ENCODE measurements at places on chromosomes 1 and 21. TPM values are rescaled to one million over a fixed set of nuclear protein-coding genes. Genes with fewer than 3 reads are reported as not detected.

GRCh38 chr1:190858140-190858539, 380.5 kb upstream of the BRINP3 start:
- no peak for ATAC-seq

DNA sequence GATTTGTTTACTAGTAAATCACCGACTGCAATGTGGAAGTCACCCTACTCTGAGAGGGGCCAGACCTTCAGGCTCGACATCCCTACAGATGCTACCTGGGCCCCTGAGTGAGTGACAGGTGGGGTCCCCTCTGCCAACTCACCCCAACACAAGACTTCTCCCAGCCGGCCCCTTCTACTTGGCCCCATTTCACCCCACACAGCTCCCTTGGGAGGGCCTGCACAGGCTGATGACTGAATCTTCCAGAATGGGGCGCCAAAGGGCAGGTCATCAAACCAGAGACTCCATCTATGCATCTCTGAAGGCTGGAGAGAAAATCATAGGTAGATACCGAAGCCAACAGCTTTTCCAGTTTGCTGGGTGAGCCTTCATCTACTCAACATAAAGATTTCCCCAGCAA, 9.4 kb upstream of the S100A8 start:
- no peak for ATAC-seq

- ATAC-seq, result no peak
Observed at GRCh38 chr1:12144236-12144635, 22.6 kb upstream of the TNFRSF1B start.

DNA sequence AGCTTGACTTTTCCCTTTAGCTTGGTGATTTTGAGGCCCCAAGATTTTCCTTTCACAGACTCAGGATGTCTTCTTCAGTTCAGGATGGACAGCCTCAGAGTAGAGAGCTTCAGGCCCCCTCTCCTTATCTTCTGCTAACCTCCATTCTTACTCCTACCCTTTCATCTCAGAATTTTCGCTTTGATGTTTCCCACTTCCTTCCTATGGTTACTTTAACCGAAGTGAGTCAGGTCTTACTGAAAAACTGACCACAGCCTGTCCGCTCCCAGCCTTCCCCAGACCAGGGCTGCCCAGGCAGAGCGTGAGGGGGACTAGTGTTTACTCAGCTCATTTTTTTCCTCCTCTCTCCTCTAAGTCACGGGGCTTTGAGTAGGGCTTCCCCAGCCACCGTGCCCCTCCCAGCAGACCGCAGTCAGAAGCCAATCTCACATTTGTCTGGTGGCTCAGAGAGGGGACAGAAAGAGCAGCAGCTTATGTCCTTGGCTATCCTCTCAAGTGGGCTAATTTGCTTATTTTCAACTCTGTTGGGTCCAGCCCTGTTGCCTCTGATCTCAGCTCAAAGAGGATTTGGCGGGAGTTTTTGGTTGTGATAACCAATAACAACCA, 4.2 kb upstream of the IL19 start:
- peak; percentile 77 for ATAC-seq

DNA sequence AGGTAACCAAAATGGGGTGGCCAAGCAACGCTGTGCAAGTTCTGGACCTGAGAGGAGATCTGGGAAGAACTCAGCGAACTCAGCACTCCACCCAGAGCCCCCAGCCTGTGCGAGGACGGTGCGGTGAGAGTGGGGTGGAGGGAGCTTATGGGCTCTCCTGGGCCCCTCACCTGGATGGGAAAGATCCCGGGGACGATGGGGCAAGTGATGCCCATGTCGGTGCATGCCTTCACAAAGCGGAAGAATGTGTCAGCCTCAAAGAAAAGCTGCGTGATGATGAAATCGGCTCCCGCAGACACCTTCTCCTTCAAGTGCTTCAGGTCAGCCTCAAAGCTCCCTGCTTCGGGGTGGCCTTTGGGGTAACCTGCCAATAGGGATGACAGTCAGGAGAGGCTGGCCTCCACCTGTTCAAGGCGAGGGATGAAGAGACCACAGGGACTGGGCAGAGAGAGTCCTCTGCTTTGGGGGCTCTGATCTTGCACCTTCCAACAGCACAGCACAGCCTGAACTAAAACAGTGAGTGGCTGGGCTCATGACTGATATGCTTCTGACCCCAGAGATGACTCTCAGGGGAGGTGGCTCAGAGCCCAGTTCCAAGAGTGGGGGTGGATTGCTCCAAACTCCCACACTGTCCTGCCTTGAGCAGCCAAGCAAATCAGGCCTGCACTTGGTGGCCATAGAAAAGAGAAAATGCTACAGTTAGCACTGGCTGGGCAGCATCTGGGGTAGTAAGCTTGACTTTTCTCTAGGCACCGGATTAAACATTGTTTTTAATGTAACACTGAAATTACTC, 9.5 kb downstream of the MTHFR start:
- no peak for ATAC-seq

DNA sequence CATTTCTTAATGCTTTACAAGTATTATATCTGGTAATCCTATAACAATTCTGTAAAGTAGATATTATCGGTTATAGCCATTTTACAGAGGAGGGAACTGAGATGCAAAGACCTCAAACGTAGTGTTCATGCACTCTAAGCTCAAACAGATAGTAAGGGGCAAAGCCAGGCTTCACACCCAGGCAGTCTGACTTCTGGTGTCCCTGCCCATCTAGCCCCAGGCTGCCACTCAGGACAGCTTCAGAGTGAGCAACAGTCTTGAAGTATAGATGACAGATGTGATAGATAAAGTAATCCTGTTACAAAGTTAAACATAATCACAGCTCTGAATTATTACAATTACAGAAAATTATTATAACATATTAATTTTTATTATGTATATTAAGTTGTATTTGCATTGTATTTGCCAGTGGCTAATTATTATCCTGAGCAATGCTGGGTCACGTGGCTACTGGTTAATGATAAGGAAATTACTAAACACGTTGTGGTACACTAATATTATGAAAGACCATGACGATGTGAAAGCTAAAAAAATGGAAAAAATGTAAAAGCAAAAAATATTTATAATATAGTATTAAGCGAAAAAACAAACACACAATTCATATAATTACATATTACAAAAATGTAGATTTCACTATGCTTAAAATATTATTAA, 6.1 kb upstream of the TRAF3IP3 start:
- ATAC-seq, result no peak

DNA sequence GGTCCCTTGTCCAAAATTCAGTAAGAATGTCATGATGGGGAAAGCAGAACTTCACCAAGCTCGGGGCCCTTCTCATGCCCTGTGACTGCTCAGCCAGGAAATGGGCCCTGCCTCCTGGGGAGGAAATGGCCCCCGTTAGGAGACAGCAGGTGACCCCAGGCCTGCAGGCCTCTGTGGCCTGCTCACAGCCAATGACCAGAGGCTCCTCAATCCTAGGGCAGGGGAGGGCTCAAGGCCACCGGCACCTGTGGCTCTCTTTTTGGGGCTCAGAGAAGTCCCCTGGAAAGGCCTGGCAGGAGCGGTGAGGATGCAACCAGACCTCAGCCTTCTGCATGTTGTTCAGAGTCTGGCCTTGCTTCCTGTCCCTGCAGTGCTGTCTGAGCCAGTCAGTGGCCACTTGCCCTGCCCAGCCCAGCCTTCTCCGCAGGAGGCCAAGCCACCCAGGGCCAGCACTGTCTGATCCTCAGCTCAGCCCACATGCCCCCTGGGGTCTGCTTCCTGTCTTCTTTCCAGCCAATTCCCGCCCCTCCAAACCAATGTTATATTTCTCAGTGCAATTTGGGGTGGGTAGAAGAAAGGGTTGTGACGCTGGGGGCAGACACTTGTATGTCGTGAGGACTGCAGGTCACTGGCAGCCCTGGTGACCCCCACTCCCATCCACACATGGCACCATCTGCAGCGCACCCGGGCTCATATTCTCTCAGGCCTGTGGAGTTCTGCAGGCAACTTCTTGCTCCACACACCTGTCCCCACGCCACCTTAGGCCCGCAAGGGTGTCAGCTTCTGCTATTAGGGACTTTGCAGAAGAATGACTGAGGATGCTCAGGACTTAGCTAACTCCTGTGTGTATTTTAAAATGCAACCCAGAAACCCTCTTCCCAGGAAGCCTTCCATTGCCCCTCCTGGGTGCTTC, 83.6 kb downstream of the ITPKB start:
- ATAC-seq, result no peak

- ATAC-seq, result no peak
Observed at GRCh38 chr1:26121854-26122773, 10.5 kb downstream of the PDIK1L start.

GRCh38 chr1:204457666-204458065, 36.9 kb downstream of the PIK3C2B start:
- ATAC-seq, result no peak

- no peak for ATAC-seq
Observed at GRCh38 chr1:36706416-36706815, 223.7 kb upstream of the CSF3R start.

GRCh38 chr1:97412166-97412565, 508.7 kb downstream of the DPYD start:
- ATAC-seq, result no peak

The LIN28A gene
- total RNA-seq, result not detected

The SEMA6C gene
- total RNA-seq, result 6.1 TPM

The UTP11 gene
- total RNA-seq, result 65.9 TPM

The TMEM82 gene
- total RNA-seq, result not detected

The AMY2B gene
- 51.8 TPM for total RNA-seq

The ITGB2 gene
- total RNA-seq, result 18.6 TPM

The LRRC8B gene
- total RNA-seq, result 5.4 TPM

Measured in gastroesophageal sphincter (tissue), 4 donors.